ENCODE measurements at places on chromosomes 12 and 14.

DNA sequence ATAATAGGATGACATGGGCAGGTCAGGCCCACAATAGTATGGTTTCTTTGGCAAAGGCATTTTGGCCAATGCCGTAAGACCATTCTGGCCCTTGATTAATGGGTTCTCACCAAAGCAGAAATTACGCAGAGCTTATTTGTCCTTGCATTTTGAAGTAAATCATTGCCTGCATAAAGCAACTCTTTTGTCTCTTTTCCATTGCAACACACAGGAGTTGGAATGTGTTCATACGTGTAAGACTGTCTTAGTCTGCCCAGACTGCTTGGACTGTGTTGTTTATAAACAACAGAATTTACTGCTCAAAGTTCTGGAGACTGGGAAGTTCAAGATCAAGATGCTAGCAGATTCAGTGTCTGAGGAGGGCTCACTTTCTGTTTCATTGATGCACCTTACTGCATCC is 102.8 kb upstream of the NPAS3 start:
- no peak for DNase-seq

- DNase-seq, result no peak
Observed at GRCh38 chr14:100648474-100649172, 61.4 kb upstream of the BEGAIN start.

- no peak for DNase-seq
Observed at GRCh38 chr12:101969-102878, 35.7 kb downstream of the IQSEC3 start.

DNA sequence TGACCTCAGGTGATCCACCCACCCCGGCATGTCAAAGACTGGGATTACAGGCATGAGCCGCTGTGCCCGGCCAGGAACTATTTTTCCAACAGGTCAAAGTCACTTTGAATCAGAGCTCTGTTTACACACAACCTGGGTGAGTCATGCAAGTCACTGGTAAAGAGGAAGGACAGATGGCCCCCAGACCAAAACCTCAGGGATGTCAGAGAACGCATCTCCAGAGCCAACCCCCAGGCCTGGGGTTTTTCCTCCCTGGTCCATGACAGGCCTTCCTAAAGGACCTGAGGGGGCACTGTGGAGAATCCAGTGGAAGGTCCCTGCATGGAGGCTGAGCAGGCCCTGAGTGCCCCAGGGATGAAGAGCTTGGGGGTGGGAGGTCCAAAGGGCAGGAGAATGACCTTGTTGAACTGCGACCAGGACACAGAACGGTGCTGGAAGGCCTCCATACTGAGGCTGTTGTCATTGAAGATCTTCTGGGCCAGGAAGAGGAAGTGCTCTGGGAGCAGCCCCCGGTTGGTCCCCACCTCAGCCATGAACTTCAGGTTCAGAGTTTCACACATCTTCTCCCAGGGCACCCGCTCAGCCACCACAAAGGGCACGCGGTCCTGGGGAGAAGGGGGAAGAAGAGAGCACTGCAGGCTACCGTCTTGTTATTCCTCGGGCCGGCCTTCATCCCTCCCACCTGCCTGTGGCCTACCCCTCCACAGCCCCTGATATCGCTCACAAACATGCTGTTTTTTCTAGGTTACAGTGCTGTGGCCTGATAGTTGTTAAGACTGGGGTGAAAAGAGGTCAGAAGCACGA is 9.1 kb downstream of the STAT6 start:
- DNase-seq, result no peak
